ENCODE measurements at places on chromosomes 2 and 18.

GRCh38 chr2:103819599-103819998 lies 1034.3 kb upstream of the POU3F3 start:
- DNase-seq: no peak

- DNase-seq: no peak
Measured at GRCh38 chr2:190571686-190572085, 37.2 kb upstream of the NEMP2 start.

GRCh38 chr18:38980420-38980819 lies 1414.8 kb upstream of the CELF4 start:
- DNase-seq: no peak

- DNase-seq: no peak
Measured at GRCh38 chr2:187934236-187934635, 357.4 kb upstream of the GULP1 start.

GRCh38 chr2:69566669-69567068 lies 76.9 kb downstream of the AAK1 start:
- DNase-seq: no peak

- no peak for DNase-seq
Measured at GRCh38 chr2:26628561-26629345, 12.4 kb downstream of the CIB4 start.

GRCh38 chr18:54335638-54336173 lies 22.0 kb downstream of the STARD6 start:
- no peak for DNase-seq

DNA sequence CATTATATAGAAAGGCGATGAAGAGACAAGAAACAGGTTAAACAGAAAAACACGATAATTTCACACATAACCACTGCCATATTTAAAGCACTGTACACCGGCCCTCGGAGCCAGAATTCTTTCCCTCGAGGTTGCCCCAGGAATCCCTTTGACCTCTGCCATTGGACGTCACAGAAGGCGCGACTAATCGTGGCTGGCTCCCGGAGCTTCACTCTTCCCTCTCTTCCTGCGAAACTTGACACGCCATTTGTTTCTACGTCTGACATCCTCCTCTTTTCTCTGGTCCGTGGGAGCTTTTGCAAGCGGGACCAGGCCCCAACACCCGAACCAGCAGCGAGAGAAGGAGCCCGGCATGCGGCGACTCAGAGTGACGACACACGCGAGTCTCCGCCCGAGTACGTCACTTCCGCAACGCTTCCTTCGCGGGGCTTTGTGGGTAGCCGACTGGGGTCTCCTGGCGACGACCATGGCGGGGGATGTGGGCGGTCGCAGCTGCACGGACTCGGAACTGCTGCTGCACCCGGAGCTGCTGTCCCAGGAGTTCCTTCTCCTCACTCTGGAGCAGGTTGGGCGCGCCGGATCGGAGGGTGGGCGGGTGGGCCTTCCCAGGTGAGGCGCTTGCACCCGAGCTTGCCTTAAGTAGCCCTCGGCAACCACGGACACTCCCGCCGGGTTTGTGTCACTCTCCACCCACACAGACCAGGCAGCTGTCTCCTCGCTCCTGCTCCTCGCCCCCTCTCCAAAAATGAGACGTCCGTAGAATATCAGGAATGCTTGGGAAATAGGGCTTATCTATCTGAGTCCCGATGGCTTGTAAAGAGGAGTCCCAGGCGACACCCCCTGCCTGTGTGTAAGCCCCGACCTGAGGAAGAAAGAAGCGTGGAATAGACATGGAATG lies at the start of gene C2orf49:
Gene C2orf49, plus strand, starts transcription at position 419 of the 898 bp plus-strand sequence. Its CDS starts 48 bp downstream, at position 467.
- peak; percentile 95 for DNase-seq

DNA sequence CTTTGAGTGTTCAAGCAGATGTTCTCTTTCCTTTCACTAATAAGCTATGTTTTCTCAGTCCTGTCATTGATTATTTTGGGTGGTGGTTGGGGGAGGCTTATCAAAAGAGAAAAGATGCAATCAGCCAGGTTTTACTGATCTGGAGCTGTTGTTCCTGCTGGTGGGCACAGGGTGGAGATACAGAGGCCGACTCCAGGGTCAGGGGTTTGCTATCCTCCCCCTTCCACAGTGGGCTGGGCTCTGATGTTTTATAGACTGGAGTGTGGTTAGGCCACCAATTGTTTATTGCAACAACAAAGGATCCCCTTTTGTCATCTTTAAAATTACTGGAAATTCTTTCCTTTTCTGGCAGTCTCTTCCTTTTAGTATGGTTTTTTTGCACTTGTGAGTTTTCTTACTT lies 120.5 kb downstream of the TANC1 start:
- DNase-seq: no peak

DNA sequence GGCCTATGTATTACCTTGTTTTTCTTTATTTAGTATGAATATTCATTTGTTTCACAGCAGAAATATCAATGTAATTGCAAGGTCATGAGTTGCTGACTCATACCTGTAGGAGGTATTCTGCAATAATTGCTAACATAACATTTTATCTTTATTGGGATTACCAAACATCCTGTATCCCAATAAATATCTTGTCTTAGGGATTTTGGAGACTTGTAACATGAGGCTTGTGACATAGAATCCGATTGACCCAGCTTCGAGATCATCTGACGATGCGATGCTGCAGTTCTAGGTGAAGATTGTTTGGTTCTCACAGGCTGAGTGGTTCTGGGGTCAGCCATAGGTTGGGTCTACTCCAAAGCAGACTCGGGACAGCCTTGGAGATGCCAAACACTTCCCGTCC lies 133.4 kb upstream of the RND3 start:
- DNase-seq: no peak

- no peak for DNase-seq
Measured at GRCh38 chr2:156565066-156565710, 129.0 kb downstream of the GPD2 start.

GRCh38 chr2:121236650-121237180 lies 48.3 kb downstream of the TFCP2L1 start:
- no peak for DNase-seq

DNA sequence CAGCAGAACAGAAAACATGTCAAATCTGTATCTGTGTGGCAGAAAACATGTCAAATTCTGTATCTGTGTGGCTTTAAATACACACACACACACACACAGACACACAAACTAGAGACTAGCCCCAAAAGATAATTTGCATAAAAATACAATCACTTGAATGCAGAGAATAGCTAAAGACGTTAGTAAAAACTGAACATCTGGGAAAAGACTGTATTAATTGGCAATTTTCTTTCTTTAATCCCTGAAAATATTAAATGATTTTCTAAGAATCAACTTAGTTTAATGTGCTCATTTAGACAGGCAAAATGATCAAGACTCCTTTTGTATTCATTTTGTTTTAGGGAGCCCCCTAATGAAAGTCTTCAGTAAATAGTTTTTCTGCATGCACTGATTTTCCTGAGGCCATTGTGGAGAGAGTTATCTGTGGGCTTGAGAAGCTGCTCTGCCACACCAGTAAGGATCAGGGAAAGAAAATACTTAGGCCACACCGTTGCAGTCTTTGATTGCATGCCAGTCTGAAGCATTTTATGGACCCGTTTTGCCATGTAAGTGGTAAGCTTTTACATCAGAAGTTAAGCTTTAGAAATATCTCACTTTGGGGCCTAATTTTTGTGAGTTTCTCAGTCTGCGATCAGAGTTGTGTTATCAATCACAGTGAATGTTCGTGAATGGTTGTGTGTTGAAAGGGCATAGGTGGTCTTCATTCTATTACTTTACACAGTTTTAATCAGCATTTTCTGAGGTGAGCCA lies 2.2 kb downstream of the SPATS2L start:
- no peak for DNase-seq

- no peak for DNase-seq
Measured at GRCh38 chr18:27184115-27185024, 738 bp downstream of the CHST9 start.

- DNase-seq: peak; percentile 47
Measured at GRCh38 chr2:97936199-97936598, 59.5 kb downstream of the TMEM131 start.

DNA sequence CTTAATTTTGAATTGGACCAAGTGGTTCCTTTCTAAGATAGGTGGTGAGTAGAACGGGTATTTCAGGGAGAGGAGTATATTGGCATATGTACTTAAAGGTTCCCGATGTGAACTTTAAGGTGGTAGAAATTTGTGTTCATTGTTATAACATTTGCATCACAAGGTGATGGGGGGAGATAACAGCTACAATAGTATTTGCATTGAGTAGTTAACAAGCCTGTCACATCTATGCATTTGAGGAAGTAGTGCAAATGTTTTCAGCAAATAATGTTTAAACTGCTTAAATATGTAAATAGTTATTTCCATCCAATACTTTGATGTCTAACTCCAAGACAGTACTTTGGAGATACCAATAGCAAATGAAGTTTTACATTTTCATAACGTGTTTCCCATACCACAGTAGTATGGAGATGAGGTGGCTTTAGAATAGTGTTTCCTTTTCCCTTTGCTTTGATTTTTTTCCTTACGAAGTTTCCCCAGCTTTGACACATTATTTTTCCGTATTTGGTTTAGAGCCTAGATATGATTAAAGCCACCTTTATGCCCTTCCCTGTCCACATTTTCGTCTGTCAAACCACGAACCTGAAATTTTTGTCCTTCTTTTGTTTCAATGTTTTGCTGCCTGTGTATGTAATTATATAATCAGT lies 46.6 kb downstream of the VAPA start:
- no peak for DNase-seq

DNA sequence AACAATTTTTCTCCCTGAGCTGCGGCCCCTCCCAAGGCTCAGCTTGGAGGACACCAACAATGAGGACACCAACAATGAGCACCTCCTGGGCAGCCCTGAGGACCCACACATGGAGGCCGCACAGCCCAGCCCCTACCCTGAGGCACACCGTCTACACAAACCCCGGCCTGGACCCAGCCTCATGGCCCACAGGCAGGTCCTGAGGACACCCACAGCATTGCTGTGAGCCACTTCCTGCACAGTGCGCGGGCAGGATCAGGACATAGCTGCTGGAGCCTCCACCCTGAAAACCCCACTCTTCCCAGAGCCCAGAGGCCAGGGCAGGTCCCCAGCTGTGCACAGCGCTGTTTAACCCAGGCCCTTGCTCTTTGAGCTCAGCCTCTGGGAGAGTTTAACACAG lies 194.3 kb downstream of the RTP5 start:
- no peak for DNase-seq

GRCh38 chr2:192137451-192137850 lies 57.3 kb downstream of the TMEFF2 start:
- no peak for DNase-seq

DNA sequence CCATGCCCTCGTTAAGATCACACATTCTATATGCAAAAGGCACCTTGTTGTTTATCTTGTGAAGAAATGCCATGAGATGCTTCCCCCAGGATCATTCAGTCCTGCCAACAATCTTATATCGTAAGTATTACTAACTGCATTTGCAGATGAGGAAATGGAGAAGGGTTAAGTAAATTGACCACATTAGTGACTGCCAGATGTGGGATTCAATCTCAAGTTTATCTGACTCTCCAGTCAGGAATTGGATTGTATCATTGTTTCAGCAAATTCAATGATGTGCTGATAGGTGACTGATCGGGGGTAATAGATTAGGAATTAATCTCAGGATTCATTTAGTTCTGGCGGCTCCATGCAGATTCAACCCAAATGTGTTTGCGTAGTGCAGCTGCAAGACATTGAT lies 106.2 kb downstream of the CNTNAP5 start:
- no peak for DNase-seq

DNA sequence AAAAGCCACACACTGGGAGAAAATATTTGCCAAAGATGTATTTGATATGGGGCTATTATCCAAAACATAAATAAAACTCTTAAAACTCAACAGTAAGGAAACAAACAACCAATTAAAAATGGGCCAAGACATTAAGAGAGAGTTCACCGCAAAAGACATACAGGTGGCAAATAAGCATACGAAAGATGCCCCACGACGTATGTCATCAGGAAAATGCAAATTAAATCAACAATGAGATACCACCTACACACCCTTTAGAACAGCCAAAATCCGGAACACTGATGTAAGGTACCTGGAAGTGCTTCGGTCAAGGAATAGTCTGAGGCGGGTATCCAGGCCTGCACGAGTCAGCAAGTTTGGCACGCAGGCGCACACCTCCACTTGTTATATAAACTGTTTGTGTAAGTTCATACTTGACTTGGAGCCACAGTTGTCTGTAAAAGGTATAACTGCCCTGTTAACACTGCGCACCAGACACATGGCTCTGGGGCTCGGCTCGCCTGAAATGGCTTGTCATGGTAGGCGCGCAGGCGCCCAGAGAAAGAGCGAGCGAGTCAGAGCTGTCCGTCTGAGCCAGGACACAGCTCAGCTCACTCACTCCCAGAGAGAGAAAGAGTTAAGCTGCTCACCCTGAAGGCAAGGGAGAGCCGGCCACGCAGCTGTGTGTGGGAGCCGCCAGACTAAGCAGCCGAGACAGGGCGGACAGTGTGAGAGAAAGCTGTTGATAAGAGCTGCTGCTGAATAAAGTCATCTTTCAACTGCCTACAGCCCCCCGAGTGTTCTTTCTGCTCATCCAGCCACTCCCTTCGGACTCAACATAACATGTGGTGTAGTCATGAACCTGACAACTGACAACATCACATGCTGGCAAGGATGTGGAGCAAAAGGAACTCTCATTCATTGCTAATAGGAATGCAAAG lies 87.3 kb downstream of the HNRNPLL start:
- DNase-seq: no peak

GRCh38 chr18:72161691-72162090 lies 382.5 kb downstream of the CBLN2 start:
- DNase-seq: no peak

GRCh38 chr2:105446501-105446900 lies 47.6 kb upstream of the FHL2 start:
- no peak for DNase-seq

- no peak for DNase-seq
Measured at GRCh38 chr2:121625953-121626352, 23.3 kb downstream of the CLASP1 start.

- DNase-seq: no peak
Measured at GRCh38 chr18:28110924-28111323, 66.0 kb downstream of the CDH2 start.

GRCh38 chr2:222196159-222196558 lies 102.6 kb downstream of the PAX3 start:
- no peak for DNase-seq

DNA sequence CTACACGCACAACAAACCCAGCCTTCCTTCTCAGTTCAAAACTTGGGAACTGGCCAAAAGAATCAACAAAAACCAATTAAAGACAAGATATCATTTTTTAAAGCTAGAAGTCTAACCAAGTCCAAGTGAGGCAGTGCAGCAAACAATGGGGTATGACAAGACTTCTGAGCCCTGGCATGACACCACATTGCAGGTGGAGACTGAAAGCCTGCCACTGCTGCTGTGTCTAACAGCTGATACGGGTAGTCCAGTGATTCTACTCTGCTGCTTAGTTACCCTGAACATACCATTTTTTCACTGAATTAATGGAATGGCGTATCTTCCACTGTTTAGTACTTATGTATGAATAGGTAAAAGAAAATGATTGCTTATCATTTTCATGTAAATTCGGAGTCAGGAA lies 47.4 kb upstream of the KIDINS220 start:
- DNase-seq: no peak

DNA sequence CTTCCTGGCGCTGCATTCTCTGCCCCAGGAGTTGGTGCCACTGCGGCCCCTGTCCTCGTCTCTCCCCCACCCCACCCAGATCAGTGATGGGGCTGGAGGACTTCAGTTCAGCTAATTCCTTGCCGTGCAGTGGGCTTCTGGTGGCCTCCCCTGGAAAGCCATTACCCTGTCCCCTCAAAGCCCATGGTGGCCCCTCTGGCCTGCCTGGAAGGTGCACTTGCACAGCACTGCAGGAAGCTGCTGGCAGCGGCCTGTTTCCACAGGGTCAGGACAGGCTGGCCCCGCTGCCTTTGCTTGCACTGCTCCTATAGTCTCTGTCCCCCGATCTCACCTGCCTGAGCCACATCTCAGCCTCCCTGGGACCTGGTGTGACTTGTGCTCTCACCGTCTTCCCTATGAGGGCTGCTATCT lies 105.1 kb downstream of the USP40 start:
- no peak for DNase-seq

GRCh38 chr2:105502625-105503334 lies 103.9 kb upstream of the FHL2 start:
- no peak for DNase-seq

All from Karpas-422 (cell line).